ENCODE measurements at places on chromosomes 1 and 21. TPM values are rescaled to one million over a fixed set of nuclear protein-coding genes. Genes with fewer than 3 reads are reported as not detected.

C1orf185 gene
- total RNA-seq: not detected

RAB3B gene
- total RNA-seq: 9.2 TPM

MX2 gene
- total RNA-seq: 0.24 TPM

LAPTM5 gene
- total RNA-seq: 0.21 TPM

AKR7A3 gene
- 0.72 TPM for total RNA-seq

CHIA gene
- total RNA-seq: not detected

HCRTR1 gene
- not detected for total RNA-seq

EFHD2 gene
- total RNA-seq: 82.7 TPM

METTL13 gene
- 12.4 TPM for total RNA-seq

SIK1 gene
- 21.5 TPM for total RNA-seq

Measured in tracheal epithelial cell (primary cell).